Head of caudate nucleus (tissue), 42 donors: ENCODE measurements at places on chromosomes 3 and 15.
A peak's percentile ranks its signal among the peaks of the same experiment; 100 is the strongest.

GRCh38 chr3:84962415-84962814, 3.6 kb downstream of the CADM2 start:
- DNase-seq: no peak

DNA sequence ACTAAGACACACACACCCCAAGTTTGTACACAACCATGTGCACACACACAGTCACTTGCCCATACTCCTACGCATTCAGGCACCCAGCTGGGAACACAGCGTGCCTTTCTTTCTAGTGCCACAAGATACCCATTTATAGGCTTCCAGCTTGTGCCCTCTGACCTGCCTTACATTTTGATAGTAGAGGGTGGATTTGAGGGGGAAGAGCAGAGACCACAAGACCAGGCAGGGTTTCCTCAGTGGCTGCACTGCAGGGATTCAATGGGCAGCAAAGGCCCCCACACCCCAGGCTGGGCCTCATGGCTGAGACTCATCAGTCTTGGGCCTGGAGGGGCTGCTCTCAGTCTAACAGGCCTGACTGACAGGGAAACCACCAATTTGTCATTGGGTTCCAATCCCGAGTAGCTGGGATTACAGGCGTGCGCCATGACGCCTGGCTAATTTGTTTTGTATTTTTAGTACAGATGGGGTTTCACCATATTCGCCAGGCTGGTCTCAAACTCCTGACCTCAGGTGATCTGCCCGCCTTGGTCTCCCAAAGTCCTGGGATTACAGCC, 18.8 kb upstream of the ANKDD1A start:
- DNase-seq: no peak

DNA sequence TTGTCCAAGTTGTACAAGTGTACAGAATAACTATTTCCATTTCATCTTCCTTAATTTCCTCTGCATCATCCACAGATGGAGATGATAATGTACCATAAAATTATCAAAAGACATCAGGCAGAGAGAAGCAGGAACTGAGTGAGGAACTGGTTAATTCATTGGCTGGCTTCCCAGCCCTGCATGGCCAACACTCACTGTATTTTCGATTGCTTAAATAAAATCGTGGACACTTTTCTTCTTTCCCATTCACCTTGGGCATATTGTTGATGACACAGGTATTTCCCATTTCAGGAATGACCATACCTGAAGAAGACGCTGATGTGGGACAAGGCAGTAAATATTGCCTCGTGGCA, 144.2 kb upstream of the ABHD17C start:
- DNase-seq: no peak

DNA sequence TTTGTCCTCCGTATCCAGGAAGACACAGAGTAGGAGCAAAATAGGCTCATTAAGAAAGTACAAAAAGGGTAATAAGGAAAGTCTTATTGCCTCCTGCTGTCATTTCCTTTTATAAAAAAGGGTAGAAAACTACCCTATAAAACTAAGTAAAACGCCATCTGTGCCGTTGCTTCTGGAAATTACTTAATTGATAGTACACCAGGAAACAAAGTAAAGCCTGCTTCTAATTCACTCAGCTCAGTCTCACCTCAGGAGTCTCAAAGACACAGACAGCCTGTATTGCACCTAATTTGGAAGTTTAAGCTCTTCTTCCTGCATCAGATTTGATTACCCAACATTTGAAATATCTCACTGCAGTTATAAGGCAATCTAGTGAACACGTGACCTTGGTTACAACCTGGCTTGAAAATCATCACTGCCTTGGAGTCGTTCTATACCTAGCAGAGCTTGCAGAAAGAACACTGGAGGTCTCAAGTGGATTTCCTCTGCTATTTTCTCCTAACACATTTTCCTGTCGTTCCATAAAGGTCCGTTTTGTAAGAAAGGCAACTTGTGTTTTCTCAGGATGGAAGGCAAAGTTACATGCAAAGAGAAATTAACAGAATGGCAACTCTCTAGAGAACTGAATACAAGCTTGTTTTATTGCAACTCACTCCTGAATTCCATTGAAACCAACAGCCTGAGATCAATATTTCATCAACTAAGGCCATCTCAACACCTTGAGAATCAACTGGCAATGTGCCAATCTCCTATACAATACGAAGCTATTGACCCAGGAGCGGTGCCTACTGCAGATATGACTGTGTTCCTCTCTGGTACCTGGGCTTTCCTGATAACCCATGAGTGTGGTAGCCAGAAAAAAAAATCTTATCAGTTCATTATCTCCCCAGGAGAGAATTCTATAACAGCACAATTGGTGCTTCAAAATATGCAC, 203.3 kb upstream of the LMCD1 start:
- no peak for DNase-seq

GRCh38 chr3:195268576-195269309, 2.2 kb downstream of the XXYLT1 start:
- no peak for DNase-seq

- DNase-seq: no peak
These were observed 352.6 kb downstream of the NLGN1 start for GRCh38 chr3:173750095-173750494.

DNA sequence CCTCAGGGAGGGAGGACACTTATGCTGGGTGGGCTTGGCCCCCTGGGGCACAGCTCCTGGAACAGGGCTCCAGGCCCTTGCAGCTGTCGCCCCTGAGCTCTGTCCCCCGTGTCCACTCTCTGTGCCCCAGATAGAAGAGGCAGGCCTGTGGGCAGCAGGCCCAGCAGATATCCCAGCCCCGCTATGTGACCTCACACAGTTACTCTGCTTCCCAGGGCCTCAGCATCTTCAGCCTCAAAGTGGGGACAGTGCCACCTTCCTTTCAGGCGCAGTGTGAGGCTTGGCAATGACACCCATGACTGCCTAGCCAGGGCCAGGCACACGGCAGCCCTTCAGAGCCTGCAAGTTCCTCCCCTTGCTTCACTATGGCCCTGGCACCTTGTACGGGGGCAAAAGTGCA, 98.4 kb downstream of the IQSEC1 start:
- no peak for DNase-seq

GRCh38 chr3:154013736-154014135, 107.5 kb upstream of the ARHGEF26 start:
- no peak for DNase-seq

GRCh38 chr3:34376691-34377090, 578.3 kb downstream of the PDCD6IP start:
- no peak for DNase-seq

GRCh38 chr3:48797626-48798025, 50.0 kb downstream of the PRKAR2A start:
- DNase-seq: no peak

- no peak for DNase-seq
These were observed 138.1 kb downstream of the CHDH start for GRCh38 chr3:53708001-53708621.

- DNase-seq: no peak
These were observed 353.9 kb upstream of the THBS1 start for GRCh38 chr15:39227001-39227400.

GRCh38 chr3:188881954-188882641, 289.7 kb upstream of the TPRG1 start:
- DNase-seq: no peak

DNA sequence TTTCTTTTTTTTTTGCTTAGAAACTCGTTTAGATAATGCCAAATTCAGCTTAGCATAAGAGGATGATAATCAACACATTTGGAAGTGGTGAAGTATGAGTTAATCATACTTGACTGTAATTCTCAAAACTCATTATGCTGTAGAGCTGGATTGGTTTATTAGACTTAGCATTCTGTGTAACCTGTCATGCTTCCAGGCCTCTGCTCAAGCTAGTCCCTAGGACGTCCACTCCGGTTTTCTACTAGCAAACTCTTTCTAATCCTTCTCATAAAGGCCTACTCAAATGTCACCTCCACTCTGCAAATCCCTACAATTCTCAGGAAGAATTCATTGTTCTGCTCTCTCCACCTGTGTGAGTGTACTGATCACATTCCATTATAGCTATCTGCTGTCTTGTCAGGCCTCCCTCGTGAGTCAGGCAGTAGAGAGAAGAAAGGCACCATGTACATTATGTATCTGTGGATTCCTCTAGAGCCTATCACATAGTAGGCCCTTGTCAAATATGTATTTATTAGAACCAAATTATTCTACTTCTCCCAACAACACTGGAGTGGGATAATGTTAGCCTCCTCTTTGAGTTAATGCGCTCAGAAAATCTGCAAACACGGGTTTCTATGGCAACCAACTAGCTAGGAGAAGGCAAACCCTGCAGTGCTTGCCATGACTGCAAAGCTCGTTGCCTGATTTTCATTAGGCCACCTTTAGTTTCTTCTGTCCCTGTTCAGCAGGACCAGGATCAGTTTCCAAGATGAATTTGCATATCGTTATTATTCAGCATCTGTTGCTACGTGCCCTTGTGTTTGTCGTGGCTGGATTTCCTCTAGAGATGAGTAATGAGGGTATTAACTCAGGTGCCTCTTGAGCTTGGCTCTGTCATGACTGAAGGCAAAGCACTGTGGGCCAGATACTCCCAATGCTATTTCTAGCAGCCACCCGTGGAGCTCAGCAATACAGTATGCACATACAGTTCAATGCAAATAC, 30.7 kb downstream of the ATP13A5 start:
- peak; percentile 72 for DNase-seq

GRCh38 chr3:131658771-131659170, 156.0 kb upstream of the MRPL3 start:
- DNase-seq: no peak

DNA sequence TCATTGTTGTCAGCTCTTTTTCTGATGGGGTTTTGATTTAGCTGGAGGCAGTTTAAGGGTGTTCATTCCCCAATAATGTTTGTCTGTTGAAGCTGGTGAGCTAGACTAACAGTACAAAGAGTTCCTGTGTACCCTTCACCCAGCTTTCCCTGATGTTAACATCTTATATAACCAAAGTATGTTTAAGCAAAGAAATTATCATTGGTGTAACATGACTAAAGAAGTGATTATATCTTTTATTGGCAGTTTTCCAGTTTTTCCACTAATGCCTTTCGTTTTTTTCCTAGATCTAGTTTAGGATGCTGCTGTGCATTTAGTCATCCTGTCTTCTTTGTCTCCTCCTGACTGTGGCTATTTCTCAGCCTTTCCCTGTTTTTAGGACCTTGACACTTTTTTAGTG, 165.6 kb downstream of the LPP start:
- no peak for DNase-seq

GRCh38 chr3:143207338-143207961, 87.9 kb downstream of the CHST2 start:
- no peak for DNase-seq

DNA sequence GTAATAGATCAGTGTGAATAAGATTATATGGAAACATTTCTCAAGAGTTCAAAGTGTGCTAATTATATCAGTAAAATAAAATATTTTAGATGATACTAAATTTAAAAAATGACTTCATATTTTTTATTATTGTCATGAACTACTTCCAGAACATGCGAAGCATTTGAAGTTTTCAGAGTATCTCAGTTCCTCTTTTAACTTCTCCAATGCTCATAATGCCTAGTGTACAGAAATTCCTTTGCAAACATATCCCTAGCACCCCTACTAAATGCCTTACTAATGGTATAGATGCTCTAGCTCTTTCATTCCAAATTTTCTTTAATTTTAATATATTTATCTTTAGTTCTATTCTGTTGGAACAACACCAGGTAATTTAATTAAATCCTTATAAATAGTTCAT, 580.4 kb downstream of the CADM2 start:
- DNase-seq: no peak

DNA sequence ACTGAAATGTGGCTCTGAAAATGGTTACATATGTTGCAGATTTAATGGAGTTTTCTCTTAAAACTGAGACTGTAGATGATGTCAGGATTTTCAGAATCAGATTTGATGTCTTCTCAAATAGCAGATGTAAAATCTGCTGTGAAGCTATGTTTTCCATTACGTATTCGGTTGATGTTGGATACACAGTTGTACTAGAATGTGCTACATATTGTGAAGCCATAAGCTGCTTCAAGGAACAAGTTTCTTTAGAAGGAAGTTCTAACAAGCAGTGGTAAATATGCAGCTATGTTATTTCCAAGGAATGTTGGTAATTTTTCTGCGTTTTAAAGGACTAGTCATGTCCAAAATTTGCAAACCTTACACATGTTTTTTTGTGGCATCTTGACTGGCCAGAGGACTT, 197.7 kb downstream of the RBMS3 start:
- no peak for DNase-seq

GRCh38 chr3:184524981-184525336, 36.6 kb upstream of the EPHB3 start:
- no peak for DNase-seq

GRCh38 chr15:58063614-58064013, 1.9 kb downstream of the ALDH1A2 start:
- no peak for DNase-seq

- DNase-seq: no peak
These were observed 22.9 kb upstream of the TPM1 start for GRCh38 chr15:63019511-63020109.

DNA sequence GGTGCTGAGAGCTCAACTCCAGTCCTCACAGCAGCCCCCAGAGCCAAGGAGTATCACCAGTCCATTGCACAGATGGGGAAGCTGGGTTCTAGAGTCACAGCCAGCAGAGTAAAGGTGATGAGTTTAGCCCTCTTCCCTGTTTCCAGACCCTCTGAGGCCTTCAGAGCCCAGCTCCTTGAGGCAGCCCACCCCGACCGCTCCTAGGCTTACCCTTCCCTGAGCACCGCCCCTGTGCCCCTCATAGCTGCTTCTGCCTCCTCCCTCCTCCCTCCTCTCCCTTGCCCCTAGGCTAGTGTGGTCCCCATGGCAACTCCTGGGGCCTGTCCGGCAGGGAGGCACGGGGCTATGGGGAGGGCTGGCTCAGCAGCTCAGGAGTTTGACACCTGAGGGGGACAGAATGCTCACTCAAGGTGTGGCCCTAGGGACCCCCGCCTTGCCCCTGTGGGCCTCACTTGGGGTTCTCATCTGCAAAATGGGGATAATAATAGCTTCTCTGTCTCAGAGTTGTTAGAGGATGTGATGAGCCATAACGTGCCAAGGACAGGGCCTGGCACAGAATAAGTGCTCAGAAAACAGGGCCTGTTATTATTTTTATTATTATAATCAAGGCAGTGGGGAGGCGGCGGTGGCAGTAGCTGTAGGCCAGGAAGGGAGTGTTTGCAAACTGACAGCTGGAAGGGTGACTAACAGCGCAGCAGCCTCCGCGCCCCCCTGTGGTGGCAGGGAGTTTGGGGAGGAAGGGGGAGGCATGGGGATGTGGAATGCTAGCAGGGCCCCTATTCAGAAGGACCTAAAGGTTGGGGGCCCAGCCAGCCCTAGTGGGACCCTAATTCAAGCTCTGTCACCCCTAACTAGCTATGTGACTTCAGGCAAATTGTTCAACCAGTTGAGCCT, 11.5 kb downstream of the CSK start:
- DNase-seq: no peak

- no peak for DNase-seq
These were observed 10.7 kb upstream of the ANXA2 start for GRCh38 chr15:60408463-60408981.

GRCh38 chr3:146542179-146542578, 2.2 kb downstream of the PLSCR1 start:
- DNase-seq: no peak

GRCh38 chr3:126023390-126023789, 54.4 kb downstream of the ROPN1B start:
- no peak for DNase-seq

- DNase-seq: no peak
These were observed 25.5 kb upstream of the APOD start for GRCh38 chr3:195609229-195609628.
